ENCODE measurements at places on chromosomes 7 and 10. TPM values are rescaled to one million over a fixed set of nuclear protein-coding genes. Genes with fewer than 3 reads are reported as not detected.
A peak's percentile ranks its signal among the peaks of the same experiment; 100 is the strongest.

DNA sequence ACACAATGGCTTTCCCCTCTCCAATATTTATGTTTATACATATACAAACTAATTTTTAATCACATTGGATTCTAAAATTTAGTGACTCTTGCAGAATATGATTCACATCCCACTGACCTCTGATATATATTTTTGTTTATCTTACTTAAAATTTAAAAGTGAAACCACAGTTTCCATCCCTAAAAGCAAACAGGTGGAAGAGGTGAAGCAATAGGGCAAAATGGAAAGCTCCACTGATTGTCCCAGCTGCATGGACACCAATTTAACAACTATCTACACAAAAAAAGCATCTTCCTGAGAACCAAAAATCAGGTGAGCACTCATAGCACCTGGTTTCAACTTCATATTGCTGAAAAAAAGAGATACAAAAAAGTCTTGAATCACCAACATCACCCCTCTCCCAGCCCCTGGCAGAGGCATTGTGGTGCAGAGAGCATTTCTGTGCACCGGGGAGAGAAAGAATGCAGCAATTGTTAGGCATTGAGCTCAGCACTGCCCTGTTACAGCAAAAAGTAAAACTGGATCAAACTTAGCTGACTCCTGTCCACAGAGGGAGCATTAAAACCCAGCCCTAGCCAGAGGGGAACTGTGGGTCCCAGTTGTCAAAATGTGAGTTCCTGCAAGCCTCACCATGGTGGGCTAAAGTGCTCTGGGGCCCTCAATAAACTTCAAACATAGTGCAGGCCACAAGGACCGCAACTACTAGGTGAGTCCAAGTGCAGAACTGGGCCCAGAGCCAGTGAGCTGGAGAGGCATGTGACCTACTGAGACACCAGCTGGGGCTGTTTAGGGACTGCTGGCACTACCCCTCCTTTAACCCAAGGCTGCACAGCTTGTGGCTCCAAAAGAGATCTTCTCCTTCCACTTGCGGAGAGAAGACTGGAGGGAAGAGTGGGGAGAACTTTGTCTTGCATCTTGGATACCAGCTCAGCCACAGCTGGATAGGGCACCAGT is 92.1 kb downstream of the SIRT1 start:
- H3K4me3 ChIP-seq = no peak overlapping the region
- no peaks in the 10 kb centered on the region for H3K27me3 ChIP-seq
- peaks cover 67% of the 10 kb centered on the region for H3K36me3 ChIP-seq
- DNase-seq = no peak

Gene CTTNBP2
- total RNA-seq = not detected

Gene CYP3A4
- total RNA-seq = not detected

DNA sequence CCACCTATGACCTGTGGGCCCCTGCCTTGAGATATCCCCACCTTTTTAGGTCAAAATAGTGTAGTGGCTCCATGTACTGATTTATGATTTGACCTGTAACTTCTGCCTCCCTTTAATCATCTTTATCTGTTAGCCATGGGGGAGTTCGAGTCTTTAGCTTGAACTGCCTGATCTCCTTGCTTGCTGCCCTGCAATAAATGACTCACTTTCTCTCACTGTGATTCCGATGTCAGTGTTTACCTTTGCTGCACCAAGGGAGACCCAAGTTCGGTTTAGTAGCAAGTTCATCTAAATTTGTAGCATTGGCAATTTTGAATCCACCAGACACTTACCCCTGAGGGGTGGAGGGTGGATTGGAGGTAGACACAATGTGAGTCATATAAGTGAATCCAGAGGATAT is 814.6 kb upstream of the AUTS2 start:
- H3K4me1 ChIP-seq = no peaks in the 10 kb centered on the region
- peaks cover 2% of the 10 kb centered on the region for H3K36me3 ChIP-seq
- H3K27ac ChIP-seq = no peak overlapping the region
- DNase-seq = no peak
- H3K27me3 ChIP-seq = no peaks in the 10 kb centered on the region

Gene JAZF1
- 7.6 TPM for total RNA-seq

DNA sequence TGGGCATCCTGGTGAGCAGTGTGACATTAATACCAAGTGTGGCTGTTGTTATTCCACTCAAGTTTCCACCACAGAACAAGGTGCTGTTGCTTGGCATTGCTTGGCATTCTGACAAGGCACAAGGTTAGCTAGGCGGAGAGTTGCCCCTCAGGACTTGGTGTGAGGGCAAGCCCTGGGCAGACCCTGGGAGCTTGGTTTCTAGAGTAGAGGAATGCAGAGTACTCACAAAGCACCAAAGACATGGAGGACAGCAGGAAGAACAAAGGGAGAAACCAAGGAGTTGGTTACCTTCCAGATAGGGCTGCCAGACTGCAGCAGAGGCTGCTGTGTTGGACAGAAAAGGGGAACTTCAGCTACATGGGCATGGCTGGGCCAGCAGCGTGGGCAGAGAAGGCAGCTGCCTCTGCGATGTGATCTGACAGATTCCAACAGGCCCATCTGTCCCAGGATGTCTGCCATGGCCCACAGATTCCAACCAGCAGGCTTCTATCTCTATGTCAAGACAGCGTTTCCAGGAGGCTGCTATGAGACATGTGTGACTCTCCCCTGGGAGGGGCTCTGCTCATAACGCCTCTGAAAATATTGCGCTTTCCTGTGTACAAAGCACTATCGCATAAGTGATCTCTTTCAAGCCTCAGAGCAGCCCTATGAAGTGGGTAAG is 1.8 kb downstream of the GOLGA7B start:
- peak; percentile 68 for DNase-seq
- no peaks in the 10 kb centered on the region for H3K27me3 ChIP-seq
- H3K27ac ChIP-seq = peak overlapping the region; percentile 88
- peaks cover 13% of the 10 kb centered on the region for H3K36me3 ChIP-seq

DNA sequence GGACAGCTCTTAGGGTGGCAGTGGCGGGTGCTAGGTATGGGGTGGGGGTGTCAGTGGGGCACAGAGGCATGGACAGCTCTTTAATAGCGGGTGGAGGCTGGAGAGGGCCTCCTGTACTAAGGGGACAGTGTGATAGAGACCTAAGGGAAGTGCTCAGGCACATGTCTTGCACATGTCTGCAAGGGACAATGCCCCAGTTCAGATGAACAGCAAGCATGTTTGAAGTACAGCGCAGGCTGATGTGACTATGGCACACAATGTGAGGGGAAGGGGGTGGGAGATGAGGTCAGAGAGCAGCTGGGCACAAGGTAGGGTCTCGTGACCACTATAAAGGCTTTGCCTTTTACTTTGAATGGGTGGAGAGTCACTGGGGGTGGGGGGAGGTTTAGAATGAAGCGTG is 3.5 kb downstream of the GIMAP8 start:
- peak overlapping the region; percentile 97 for H3K4me3 ChIP-seq
- DNase-seq = no peak
- H3K27me3 ChIP-seq = no peaks in the 10 kb centered on the region
- peak overlapping the region; percentile 92 for H3K27ac ChIP-seq

DNA sequence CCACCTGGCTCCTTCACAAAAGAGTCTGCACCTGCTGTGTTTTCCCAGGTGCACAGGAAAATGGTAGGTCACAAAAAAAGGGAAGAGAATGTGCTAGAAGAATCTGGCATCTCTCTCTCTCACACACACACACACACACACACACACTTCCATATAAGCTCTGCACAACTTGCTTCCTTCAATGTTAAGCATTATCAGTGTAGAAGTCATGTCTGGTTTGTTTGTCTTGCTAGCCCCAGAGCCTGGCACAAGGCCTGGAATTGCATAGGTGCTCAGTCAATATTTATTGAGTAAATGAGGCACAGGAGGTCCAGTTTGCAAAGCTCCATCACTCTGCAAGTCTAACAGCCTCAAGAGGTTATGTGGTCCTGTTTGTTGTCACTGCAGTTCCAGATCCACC is 867.3 kb upstream of the AUTS2 start:
- no peaks in the 10 kb centered on the region for H3K36me3 ChIP-seq
- H3K27me3 ChIP-seq = no peaks in the 10 kb centered on the region
- no peaks in the 10 kb centered on the region for H3K4me1 ChIP-seq
- no peak for DNase-seq

DNA sequence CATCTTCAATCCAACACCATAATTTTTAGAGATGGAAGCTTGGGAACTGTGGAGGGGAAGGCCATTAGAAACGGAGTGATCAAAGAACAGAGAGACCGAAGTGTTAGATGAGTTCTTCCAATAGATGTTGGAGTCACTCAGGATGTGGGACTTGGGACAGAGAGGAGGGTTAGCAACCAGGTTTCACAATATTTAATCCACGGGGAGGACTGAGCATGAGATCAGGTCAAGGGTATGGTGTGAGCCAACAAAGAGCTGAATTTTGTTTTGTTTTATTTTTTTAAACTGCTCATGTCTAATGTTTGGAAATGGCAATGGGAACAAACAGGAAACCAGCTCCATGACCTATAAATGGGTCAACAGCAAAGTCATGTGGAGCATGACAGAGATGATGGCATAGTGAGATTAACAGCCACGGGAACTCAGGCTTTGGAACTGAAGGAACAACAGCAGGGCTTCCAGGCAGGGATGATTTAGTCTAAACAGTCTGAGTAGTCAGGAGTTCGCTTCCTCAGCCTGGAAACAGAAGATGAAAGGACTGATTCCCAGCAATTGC is 38.9 kb upstream of the AMPH start:
- H3K27ac ChIP-seq = no peak overlapping the region
- DNase-seq = no peak
- H3K4me3 ChIP-seq = no peak overlapping the region
- H3K27me3 ChIP-seq = peaks cover 3% of the 10 kb centered on the region
- H3K4me1 ChIP-seq = no peaks in the 10 kb centered on the region
- no peaks in the 10 kb centered on the region for H3K36me3 ChIP-seq

Gene FASTK
- 85.9 TPM for total RNA-seq

Gene DNAH11
- total RNA-seq = 0.77 TPM

DNA sequence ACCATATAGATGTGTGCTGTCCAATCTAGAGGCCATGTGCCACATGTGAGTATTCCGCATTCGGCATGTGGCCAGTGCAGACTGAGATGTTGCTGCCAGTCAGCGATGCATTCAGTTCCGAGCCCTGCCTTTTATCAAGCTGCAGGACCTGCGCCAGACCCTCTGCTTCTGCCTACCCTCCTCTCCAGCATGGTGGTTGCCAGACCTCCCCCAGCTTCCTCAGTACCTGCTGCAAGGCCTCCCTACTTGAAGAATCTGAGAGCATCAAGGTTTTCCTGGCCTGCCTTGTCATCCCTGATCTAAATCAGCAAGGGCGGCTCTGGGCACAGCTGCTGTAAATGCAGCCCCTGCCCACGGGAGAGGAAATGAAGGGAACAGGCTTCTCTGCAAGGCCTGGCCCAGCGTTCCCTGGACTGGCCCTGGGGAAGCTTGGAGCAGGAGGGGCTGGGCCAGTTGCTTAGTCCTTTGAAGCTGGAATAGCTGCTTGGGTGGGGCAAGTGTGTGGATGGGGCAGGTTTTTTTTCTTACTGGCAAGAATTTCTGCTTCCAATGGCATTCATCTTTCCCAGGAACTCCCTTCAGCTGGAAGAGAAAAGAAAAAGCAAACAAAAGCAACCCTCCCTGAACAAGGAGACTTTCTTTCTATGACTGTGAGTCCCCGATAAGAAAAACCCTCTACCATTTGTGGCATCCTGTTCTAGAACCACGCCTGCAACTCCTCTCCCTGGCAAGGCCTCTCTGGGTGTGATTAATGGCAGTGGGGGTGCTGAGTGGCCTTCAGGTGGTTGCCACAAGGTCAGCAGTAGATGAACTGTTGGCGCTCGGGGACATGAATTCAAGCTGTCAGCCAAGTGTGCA is 93.0 kb downstream of the NHLRC2 start:
- H3K4me1 ChIP-seq = peaks cover 6% of the 10 kb centered on the region
- no peak overlapping the region for H3K4me3 ChIP-seq
- no peak overlapping the region for H3K27ac ChIP-seq
- no peak for DNase-seq
- peaks cover 11% of the 10 kb centered on the region for H3K27me3 ChIP-seq

Gene SFTPA1
- total RNA-seq = not detected

GRCh38 chr7:7693881-7694280 is 24.5 kb downstream of the RPA3 start:
- H3K4me3 ChIP-seq = no peak overlapping the region
- H3K4me1 ChIP-seq = no peaks in the 10 kb centered on the region
- H3K27ac ChIP-seq = no peak overlapping the region
- H3K27me3 ChIP-seq = no peaks in the 10 kb centered on the region
- DNase-seq = no peak
- peaks cover 3% of the 10 kb centered on the region for H3K36me3 ChIP-seq

Gene BLOC1S2
- 42.1 TPM for total RNA-seq

- peak; percentile 7 for DNase-seq
- H3K36me3 ChIP-seq = peaks cover 2% of the 10 kb centered on the region
- H3K4me1 ChIP-seq = peaks cover 25% of the 10 kb centered on the region
- H3K27me3 ChIP-seq = peaks cover 17% of the 10 kb centered on the region
- no peak overlapping the region for H3K27ac ChIP-seq
- H3K4me3 ChIP-seq = no peak overlapping the region
These were observed 3.8 kb downstream of the RTKN2 start for GRCh38 chr10:62264702-62265436.

Gene UNCX
- not detected for total RNA-seq

- H3K4me3 ChIP-seq = no peak overlapping the region
- no peaks in the 10 kb centered on the region for H3K36me3 ChIP-seq
- peaks cover 28% of the 10 kb centered on the region for H3K27me3 ChIP-seq
- H3K4me1 ChIP-seq = no peaks in the 10 kb centered on the region
- no peak overlapping the region for H3K27ac ChIP-seq
These were observed 12.8 kb downstream of the NRAP start for GRCh38 chr10:113651021-113651420.

Gene PSD
- total RNA-seq = 1.4 TPM

GRCh38 chr7:37915438-37915837 is 1.2 kb downstream of the SFRP4 start:
- H3K4me3 ChIP-seq = no peak overlapping the region
- DNase-seq = no peak
- H3K36me3 ChIP-seq = no peaks in the 10 kb centered on the region
- peaks cover 14% of the 10 kb centered on the region for H3K4me1 ChIP-seq

- peaks cover 21% of the 10 kb centered on the region for H3K4me1 ChIP-seq
- no peak overlapping the region for H3K4me3 ChIP-seq
- peaks cover 35% of the 10 kb centered on the region for H3K27me3 ChIP-seq
- peaks cover 2% of the 10 kb centered on the region for H3K36me3 ChIP-seq
- DNase-seq = no peak
These were observed 25.1 kb downstream of the POLL start for GRCh38 chr10:101563007-101563406.

DNA sequence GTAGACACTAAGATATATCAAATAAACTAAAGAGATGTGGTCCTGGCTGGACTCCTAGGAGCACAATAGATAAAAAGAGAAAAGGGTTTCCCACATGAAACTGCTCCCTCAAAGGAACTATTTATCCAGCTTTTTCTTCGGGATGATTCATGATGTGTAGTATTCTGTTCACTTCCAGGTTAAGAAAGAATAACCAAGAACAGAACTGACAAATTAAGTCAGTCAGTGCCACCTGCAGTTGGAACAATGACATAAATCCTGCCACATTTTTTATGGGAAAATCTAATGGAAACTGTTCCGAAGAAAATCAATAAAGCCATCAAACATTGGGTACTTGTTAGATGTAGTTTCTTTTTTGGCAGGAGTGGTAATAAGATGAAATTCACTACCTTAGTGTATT is 87.1 kb downstream of the POLR1F start:
- no peak overlapping the region for H3K27ac ChIP-seq
- H3K36me3 ChIP-seq = no peaks in the 10 kb centered on the region
- no peaks in the 10 kb centered on the region for H3K27me3 ChIP-seq
- H3K4me3 ChIP-seq = no peak overlapping the region

Gene ITGA8
- total RNA-seq = not detected
